NCI-H2081 (cell line): ENCODE measurements at places on chromosomes 6 and 20.

DNA sequence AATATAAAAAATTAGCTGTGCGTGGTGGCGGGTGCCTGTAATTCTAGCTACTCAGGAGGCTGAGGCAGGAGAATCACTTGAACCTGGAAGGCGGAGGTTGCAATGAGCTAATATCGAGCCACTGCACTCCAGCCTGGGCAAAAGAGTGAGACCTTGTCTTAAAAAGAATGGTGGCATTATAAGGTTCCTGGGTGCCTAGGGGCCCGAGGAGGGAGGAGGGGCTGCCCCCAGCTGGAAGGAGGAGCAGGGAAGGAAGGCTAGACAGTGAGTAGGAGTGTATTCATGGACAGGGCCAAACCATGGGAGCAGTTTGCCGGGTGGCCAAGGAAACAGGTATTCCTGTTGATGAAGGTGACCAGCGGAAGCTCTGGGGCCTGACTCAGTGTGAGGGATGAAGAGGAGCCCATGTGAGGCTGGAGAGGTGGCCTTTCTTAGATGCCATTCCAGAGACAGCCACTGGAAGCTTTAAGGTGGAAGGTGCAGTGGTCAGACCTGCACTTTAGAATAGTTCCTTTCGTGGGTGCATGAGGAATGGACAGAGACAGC is 24.2 kb downstream of the MANBAL start:
- DNase-seq, result no peak

GRCh38 chr6:17039266-17039665 is 62.6 kb upstream of the STMND1 start:
- DNase-seq, result no peak

DNA sequence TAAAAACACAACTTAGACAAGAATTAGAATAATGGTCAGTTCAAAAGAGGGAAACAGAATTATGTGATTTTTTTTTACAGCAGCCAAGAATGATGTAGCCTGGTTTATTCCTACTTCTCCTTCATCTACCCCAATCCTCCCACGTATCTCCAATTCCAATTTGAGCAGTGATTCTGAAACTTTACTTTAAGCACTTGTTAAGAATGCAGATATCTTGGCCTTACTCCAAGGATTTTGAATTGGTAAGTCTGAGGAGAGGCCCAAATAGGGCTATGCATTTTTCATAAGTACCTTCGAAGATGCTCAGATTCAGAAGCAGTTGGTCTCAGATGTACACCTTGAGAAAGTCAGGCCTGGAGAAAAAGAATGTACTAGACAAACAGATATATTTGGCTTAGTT is 233.4 kb upstream of the FLRT3 start:
- DNase-seq, result no peak

DNA sequence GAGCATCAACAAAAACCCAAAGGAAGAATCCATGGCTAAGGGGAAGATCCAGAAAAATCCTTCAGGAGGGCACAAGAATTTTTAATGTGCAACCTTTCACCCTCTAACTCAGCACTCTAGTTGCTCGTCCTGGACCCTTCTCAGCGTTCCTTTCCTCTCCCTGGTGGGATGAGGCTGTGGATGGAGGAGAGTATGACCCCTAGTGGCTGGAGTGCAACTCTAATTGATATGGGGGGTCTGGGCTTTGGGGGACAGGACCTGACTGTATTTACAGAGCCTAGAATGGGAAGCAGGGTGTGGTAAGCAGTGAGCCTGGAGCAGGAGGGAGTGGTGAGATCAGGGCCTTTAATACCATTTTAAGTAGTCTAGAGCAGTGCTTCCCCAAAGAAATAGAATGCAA is 83.9 kb upstream of the CEP85L start:
- DNase-seq, result no peak

- no peak for DNase-seq
Measured at GRCh38 chr6:36268478-36269275, 1.2 kb upstream of the PNPLA1 start.

DNA sequence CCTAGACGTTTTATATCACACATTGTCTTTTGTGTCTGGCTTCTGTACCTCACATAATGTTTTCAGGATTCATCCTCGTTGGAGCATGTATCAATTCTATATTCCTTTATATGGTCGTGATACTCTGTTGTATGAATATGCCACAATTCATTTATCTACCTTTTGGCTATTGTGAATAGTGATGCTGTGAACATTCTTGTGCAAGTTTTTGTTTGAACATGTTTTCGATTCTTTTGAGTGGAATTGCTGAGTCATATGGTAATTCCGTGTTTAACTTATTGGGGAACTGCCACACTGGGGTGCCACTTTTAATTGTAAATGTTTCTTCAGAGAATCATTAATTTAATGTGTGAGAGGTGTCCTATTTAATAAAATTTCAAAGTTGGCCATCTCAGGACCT is 101.2 kb downstream of the SLC35B3 start:
- no peak for DNase-seq

- no peak for DNase-seq
Measured at GRCh38 chr6:161804838-161805237, 531.0 kb upstream of the AGPAT4 start.

DNA sequence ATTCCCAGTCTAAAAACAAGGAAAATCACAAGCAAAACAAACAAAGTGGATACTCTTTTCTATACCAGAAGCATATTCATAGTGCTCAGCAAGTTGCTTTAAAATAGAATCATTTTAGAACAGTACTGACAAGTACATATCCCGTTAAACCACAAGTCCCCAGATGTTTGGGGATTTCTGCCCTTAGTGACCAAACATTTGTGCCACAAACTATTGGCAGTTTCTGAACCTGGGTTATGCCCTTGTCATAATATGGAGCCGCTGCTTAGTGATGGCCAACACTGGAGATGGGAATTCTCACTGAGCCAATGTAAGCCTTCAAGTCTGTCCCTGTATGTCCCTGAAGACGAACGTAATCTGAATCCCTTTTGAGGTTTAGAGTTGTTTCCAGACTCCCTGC is 436.7 kb upstream of the JAG1 start:
- DNase-seq, result no peak

GRCh38 chr6:169069356-169069755 is 184.3 kb downstream of the THBS2 start:
- no peak for DNase-seq

- DNase-seq, result no peak
Measured at GRCh38 chr6:120735641-120736040, 598.6 kb downstream of the TBC1D32 start.

- DNase-seq, result no peak
Measured at GRCh38 chr20:58638467-58639181, 12.5 kb upstream of the STX16 start.

DNA sequence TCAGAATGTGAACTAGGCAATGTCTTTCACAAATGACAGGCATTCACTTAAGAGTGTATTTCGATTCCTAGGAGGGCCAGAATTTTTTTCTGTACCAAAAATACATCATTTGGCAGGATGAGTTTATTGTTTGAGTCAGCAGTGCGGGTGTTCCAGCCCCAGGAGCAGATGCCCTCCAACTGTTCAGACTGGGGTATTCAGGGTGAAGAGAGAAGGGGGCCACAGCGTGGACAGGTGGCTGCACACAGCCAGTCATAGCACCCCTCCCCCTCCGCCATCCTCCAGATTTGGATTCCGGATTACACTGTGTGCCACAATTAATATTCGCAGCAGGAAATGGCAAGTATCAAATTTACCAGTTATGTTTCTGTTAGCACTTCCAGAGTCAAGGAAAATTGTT is 38.6 kb downstream of the RIPOR2 start:
- DNase-seq, result no peak

GRCh38 chr6:164214066-164214465 is 799.5 kb downstream of the QKI start:
- no peak for DNase-seq

DNA sequence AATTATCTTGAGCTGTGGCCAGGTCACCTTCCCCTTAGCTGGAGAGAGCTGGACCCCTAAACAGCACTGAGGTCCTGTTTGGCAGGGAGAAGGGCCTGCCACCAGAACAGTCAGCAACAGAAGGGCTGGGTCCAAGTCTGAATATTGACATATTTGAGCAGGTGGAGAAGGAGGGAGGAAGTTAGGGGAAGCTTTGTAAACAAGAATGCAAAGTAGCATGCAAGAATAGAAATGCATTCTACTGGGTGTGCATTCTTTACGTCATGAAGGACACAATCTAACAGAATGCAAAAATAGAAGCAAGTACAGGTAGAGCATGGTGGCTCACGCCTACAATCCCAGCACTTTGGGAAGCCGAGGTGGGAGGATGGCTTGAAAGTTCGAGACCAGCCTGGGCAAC is 100.5 kb downstream of the QRSL1 start:
- DNase-seq, result no peak

- DNase-seq, result peak; percentile 38
Measured at GRCh38 chr6:3750317-3751076, 1.0 kb downstream of the PXDC1 start.

GRCh38 chr6:15841937-15842726 is 179.3 kb upstream of the DTNBP1 start:
- no peak for DNase-seq

GRCh38 chr6:143734641-143735063 is 56.9 kb downstream of the PHACTR2 start:
- no peak for DNase-seq

GRCh38 chr6:139030228-139030963 is 1.9 kb downstream of the ABRACL start:
- DNase-seq, result peak; percentile 58

GRCh38 chr6:157020881-157021343 is 243.7 kb downstream of the ARID1B start:
- peak; percentile 53 for DNase-seq

DNA sequence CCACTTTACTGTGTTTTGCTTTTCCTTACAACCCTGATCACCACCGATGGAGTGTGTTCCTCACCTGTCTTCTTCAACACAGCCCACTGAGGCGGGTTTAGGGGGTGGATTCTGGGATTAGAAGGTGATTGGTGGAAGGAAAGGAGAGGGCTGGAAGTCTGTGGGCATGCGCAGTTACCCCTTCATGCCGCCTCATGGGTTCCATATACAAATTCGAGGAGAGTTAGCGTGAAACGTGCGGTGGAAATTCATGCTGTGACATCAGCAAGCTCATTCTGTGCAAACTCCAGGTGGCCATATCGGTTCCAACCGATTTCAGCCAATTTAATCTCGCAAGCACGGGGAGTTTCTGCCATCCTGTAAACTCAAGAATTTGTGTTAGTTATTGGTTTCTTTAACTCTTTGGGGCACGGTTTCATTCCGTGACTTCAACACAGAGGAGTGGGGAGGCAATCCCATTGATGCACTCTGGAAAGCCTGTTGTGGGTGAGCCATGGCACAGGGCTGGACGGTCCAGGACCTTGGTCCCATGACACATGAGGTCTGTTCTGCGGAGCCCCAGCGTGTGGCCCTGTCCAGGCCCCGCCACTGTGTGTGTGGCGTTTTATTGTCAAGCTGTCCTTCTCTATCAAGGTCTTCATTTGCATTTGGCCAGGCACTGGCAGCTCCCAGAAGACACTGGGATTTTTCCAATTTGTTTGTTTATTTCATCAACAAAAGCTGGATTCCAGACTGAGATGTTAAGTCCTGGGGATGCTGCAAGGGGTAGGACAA is 482.8 kb upstream of the SULF2 start:
- DNase-seq, result no peak

GRCh38 chr6:120278689-120279396 is 929.3 kb upstream of the MAN1A1 start:
- DNase-seq, result no peak

GRCh38 chr6:11830105-11830504 is 51.5 kb upstream of the ADTRP start:
- DNase-seq, result no peak

DNA sequence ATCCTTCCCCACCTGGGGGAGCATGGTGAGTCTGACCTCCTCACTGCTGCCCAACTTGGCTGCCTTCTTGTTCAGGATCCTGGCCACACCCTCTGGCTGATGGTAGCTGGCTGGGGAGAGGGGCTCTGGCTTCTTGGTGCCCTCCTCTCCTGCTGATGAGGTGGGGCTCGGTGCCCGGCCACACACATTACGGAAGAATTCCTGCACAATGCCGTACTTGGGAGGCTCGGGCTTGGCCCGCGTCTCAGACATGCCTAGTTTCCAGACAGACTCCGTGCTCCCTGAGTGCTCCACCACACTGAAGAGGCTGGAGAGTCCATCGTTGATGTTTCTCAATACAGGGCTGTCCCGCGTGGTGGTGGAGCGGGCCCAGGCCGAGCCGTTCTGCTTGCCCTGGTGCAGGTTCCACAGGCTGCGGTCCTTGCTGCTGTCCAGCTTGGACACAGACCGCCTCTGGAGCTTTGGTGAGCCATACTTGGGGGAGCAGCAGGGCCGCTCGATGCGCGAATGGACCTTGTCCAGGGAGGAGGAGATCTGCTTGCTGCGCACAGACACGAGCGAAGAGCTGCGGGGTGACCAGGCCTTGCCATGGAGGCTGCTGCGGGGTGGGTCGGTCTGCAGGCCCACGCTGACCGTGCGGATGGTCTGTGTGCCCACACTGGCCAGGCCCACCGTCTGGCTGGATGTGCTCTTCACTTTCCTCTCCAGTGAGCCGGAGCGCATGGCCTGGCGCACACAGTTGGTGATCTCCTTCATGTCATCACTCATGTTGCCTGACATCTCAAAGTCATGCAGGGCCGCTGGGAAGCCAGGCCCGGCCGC is 19.9 kb upstream of the DSN1 start:
- no peak for DNase-seq

DNA sequence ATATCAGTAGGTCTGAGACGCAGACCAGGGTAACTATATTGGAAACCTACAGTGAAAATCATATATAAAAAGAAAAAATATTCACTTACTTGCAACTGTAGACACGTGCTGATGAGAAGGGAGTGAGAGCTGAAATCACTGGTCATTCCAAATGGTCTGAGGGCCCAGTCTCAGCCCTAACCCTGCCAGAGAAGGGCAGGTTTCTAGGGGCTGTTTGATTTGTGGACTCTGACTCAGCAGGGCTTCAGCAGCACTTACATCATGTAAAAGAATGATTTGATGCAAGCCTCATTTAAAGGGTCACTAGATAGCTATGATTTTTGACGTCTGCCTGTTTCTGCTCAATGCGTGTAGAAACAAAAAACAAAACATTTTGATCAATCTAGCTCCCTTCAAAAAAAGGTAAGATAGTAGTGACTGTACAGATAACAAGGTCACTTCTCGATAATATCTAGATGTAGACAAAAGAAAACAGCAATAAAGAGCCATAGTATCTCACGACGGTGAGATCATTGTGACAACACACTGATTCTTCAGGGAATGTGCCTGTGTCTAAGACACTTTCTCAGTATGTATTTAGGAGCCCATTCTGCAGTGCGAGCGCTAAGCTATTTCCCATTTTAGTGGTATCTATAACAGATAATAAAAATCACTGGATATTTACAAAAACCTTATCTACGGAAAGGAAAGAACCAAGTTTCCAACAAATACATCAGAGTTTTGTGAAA is 307.2 kb downstream of the HIVEP2 start:
- no peak for DNase-seq

GRCh38 chr20:37984018-37984785 is 49.1 kb downstream of the TTI1 start:
- peak; percentile 2 for DNase-seq

- no peak for DNase-seq
Measured at GRCh38 chr6:96058082-96058481, 42.3 kb downstream of the FUT9 start.
